Thyroid gland (tissue), 4 donors: ENCODE measurements at places on chromosomes 16 and 17. TPM values are rescaled to one million over a fixed set of nuclear protein-coding genes. Genes with fewer than 3 reads are reported as not detected.

DNA sequence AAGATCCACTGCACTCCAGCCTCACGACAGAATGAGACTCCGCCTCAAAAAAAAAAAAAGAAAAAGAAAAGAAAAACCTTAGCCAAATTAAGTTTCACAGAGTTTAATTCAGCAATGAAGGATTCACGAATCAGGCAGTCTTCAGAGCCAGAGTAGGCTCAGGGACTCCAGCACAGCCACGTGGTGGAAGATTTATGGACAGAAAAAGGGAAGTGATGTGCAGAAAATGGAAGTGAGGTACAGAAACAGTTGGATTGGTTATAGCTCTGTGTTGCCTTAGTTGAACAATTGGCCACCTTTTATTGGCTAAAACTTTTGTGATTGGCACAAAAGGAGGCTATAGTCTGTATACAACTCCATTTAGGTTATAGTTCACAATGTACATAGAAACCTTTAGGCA, 256.6 kb downstream of the HS3ST3B1 start:
- H3K4me1 ChIP-seq = no peaks in the 10 kb centered on the region
- no peaks in the 10 kb centered on the region for H3K36me3 ChIP-seq
- no peak overlapping the region for H3K27ac ChIP-seq

The CETP gene
- total RNA-seq = 0.40 TPM

GRCh38 chr16:17926866-17927399, 409.6 kb downstream of the NPIPA8 start:
- no peak overlapping the region for H3K4me3 ChIP-seq
- H3K4me1 ChIP-seq = no peaks in the 10 kb centered on the region
- DNase-seq = no peak
- no peaks in the 10 kb centered on the region for H3K36me3 ChIP-seq

The CCT6B gene
- 4.4 TPM for total RNA-seq

- no peaks in the 10 kb centered on the region for H3K27me3 ChIP-seq
- H3K27ac ChIP-seq = no peak overlapping the region
- no peak for DNase-seq
- H3K4me1 ChIP-seq = peaks cover 25% of the 10 kb centered on the region
- H3K4me3 ChIP-seq = no peak overlapping the region
Observed at GRCh38 chr17:1727258-1727789, 2.8 kb downstream of the WDR81 start.

- no peaks in the 10 kb centered on the region for H3K36me3 ChIP-seq
- no peak overlapping the region for H3K4me3 ChIP-seq
- H3K4me1 ChIP-seq = peaks cover 9% of the 10 kb centered on the region
- no peaks in the 10 kb centered on the region for H3K27me3 ChIP-seq
Observed at GRCh38 chr16:77548151-77548550, 113.3 kb upstream of the ADAMTS18 start.

- no peak for DNase-seq
- no peak overlapping the region for H3K27ac ChIP-seq
- peaks cover 20% of the 10 kb centered on the region for H3K4me1 ChIP-seq
- H3K4me3 ChIP-seq = no peak overlapping the region
- H3K27me3 ChIP-seq = no peaks in the 10 kb centered on the region
Observed at GRCh38 chr17:64260886-64261285, 2.2 kb downstream of the TEX2 start.

GRCh38 chr16:67923414-67924116, 8.1 kb downstream of the CTRL start:
- no peak overlapping the region for H3K4me3 ChIP-seq
- peaks cover 8% of the 10 kb centered on the region for H3K36me3 ChIP-seq
- H3K27ac ChIP-seq = peak overlapping the region; percentile 65
- no peaks in the 10 kb centered on the region for H3K27me3 ChIP-seq

GRCh38 chr17:17030515-17031211, 11.6 kb upstream of the MPRIP start:
- no peaks in the 10 kb centered on the region for H3K36me3 ChIP-seq
- peaks cover 25% of the 10 kb centered on the region for H3K4me1 ChIP-seq
- H3K27me3 ChIP-seq = no peaks in the 10 kb centered on the region
- DNase-seq = no peak

The GAS7 gene
- 20.1 TPM for total RNA-seq
